ENCODE measurements at places on chromosomes 1 and 21. TPM values are rescaled to one million over a fixed set of nuclear protein-coding genes. Genes with fewer than 3 reads are reported as not detected.

- no peak for DNase-seq
- H3K27me3 ChIP-seq: no peaks in the 10 kb centered on the region
- H3K4me1 ChIP-seq: peaks cover 5% of the 10 kb centered on the region
- no peak overlapping the region for H3K27ac ChIP-seq
Observed at GRCh38 chr1:116764466-116764898, 10.3 kb downstream of the CD2 start.

GRCh38 chr1:2115702-2116341, 65.6 kb downstream of the PRKCZ start:
- H3K36me3 ChIP-seq: no peaks in the 10 kb centered on the region
- H3K27ac ChIP-seq: no peak overlapping the region
- DNase-seq: peak; percentile 85
- H3K4me1 ChIP-seq: no peaks in the 10 kb centered on the region

DNA sequence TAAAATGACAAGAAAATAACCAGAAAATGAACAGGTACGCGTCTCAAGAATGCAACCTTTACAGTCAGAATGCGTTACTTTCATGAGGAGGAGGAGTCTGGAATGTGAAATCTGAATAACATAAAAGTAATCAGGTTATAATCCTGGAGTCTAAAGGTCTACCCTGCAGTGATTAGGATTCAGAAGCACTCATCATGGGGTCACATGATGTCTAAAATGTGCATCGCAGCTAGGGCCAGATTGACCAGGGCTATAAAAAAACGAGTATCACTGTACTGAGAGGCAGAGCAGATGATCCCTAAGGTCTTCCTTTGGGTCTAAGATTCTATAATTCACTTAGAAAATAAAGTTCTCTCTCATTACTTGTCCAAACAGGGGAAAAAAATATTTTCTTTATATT, 7.4 kb downstream of the EIF2D start:
- H3K27ac ChIP-seq: no peak overlapping the region

GRCh38 chr1:240027059-240027462, 64.6 kb upstream of the FMN2 start:
- H3K27me3 ChIP-seq: no peaks in the 10 kb centered on the region
- DNase-seq: peak; percentile 81
- H3K4me3 ChIP-seq: no peak overlapping the region
- peaks cover 16% of the 10 kb centered on the region for H3K4me1 ChIP-seq
- H3K36me3 ChIP-seq: no peaks in the 10 kb centered on the region

DNA sequence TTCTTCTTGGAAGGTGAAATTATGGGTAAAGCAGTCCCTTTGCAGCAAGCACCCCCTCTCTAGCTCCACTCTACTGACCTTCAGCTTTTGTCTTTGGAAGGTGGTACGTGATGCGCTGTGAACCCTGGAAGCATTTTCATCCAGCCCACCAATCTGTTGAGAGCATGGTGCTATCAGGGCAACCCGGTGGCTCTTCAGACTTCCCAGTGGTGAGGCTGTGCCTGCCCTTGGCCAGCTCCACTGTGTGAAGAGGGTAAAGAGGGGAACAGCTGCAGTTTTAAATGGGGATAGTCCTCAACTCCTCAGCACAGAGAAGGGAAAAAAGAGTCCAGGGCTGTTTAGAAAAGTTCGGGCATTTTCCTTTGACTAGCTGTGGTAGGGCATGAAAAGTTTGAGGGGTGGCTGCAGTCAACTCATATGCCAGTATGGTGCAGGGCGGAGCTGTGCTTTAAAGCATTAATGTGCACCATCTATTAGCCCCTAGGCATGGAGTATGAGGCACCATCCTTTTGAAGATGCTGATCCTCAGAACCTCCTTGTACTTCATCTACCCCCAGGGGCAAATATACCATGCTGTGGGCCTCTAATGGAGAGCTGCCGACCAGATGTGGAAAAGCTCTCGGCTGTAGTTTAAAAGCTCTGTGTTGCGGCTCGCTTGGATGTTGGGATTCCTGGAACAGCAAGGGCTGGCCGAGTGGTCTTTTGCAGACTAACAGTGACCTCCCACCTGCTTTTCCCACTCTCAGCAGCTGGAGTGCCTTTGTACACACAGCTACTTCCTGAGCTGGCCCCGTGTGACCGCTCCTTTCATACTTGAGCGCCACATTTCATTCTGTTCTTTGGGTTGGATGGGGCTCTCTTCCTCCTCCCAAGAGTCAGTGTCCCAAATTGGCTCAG, 123.0 kb downstream of the PEX14 start:
- no peaks in the 10 kb centered on the region for H3K27me3 ChIP-seq
- H3K27ac ChIP-seq: peak overlapping the region; percentile 39
- no peak for DNase-seq
- H3K36me3 ChIP-seq: peaks cover 2% of the 10 kb centered on the region

Gene ORC1
- total RNA-seq: 26.9 TPM

Gene CCDC181
- 3.3 TPM for total RNA-seq

Gene PLXNA2
- total RNA-seq: 86.1 TPM
